ENCODE measurements at places on chromosomes 5 and 9.

GRCh38 chr9:92426501-92427145 is 2.4 kb upstream of the OMD start:
- DNase-seq = peak; percentile 61

- DNase-seq = no peak
These were observed 43.8 kb upstream of the CTSL start for GRCh38 chr9:87682085-87682484.

DNA sequence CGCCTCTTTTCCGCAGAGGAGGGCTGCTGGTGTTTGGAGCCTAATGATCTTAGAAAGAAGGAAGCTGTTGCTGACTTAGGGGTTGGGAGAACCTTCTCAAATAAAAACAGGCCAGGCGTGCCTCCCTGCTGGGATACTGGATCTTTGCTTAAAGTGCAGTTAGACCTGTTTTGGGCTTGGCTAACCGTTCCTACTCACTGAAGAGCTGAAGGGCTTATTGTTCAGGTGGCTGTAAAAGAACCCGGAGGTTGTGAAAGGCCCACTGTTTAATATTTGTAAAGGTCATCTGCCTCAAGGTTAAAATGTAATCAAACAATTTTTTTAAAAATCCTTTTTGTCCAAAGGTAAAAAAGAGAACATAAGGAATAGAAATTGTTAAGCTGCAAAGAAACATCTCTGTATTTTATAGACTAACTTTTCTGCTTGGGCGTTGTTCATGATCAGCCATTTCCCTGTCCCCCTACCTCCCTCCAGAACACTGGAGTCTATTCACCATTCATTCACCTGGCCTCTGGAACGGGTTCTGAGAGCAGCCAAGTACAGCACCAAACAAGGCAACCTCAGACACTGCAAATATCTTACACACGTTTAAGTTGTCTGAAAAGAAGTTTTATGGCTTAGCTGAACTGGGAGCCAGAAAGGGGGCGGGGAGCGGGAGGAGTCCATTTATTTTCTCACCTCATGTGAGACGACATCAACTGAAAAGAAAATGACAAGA is 18.6 kb upstream of the MTMR12 start:
- no peak for DNase-seq

- DNase-seq = no peak
These were observed 50.5 kb downstream of the PSD2 start for GRCh38 chr5:139845846-139846681.

DNA sequence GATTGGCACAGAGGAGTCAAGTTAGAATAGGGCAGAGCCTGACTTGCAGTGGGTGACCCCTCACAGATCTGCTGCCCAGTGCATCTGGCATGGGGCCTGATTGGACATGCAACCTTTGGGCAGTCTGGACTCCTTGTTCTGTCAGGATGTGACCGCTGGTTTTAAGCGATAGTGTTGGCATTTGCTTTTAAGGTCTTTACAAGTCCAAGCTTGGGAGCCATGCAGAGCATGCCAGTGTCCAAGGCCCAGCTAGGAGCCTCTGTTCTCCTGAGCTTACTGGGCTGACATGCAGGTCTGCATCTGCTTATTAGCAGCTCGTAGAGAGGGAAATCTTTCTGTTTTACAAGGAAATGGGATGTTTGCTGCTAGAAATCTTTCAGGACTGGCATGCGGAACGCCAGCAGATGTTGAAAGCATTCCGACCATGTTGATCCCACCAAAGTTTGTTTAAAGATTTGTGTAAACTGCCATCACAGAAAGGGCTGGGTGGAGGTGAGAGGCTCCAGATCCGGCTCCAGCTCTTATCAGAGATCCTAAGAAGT is 27.5 kb downstream of the GADD45G start:
- no peak for DNase-seq

GRCh38 chr5:2709976-2710689 is 41.3 kb downstream of the IRX2 start:
- DNase-seq = no peak

- peak; percentile 12 for DNase-seq
These were observed at the start of gene ADAMTS19 for GRCh38 chr5:129459777-129460671. TSS of gene ADAMTS19 (plus strand) at chr5:129460298. CDS start at chr5:129460392, 94 bp downstream.

GRCh38 chr5:64158827-64159226 is 6.8 kb upstream of the RNF180 start:
- DNase-seq = no peak

GRCh38 chr9:93205045-93205768 is 21.3 kb downstream of the WNK2 start:
- DNase-seq = no peak

Measured in NCI-H510A treated with DMSO at 0.1 percent for 48 hours (cell line).